CD4-positive, alpha-beta T cell (primary cell): ENCODE measurements at places on chromosomes 3 and 15. TPM values are rescaled to one million over a fixed set of nuclear protein-coding genes. Genes with fewer than 3 reads are reported as not detected.

GRCh38 chr15:78033864-78034263 lies 43.6 kb downstream of the TBC1D2B start:
- peak; percentile 51 for DNase-seq
- no peaks in the 10 kb centered on the region for H3K27me3 ChIP-seq
- peaks cover 61% of the 10 kb centered on the region for H3K4me1 ChIP-seq
- no peak overlapping the region for H3K4me3 ChIP-seq
- H3K36me3 ChIP-seq, result peaks cover 16% of the 10 kb centered on the region
- peak overlapping the region; percentile 56 for H3K27ac ChIP-seq

- H3K4me1 ChIP-seq, result no peaks in the 10 kb centered on the region
- H3K4me3 ChIP-seq, result no peak overlapping the region
- DNase-seq, result no peak
- no peaks in the 10 kb centered on the region for H3K27me3 ChIP-seq
- H3K36me3 ChIP-seq, result no peaks in the 10 kb centered on the region
- no peak overlapping the region for H3K27ac ChIP-seq
Observed at GRCh38 chr3:66638717-66639116, 137.9 kb upstream of the LRIG1 start.

DNA sequence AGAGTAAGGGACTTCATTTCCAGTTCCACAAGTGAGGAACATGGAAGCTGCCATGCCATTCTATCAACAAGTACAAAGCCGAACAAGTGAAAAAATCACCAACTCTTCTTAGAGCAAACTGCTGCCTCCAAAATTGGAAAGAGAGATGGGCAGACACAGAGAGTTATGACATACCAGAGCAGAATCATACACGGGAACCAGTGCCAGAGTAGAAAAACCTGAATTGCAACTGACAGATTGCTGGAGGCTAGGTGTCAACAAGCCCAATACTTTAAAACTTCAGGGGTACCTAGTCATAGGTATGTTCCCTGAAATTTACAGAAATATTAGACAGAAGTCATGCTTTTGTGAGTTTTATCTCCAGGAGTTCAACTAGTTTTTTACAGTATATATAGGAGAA lies 62.0 kb downstream of the TTBK2 start:
- H3K4me3 ChIP-seq, result no peak overlapping the region
- peaks cover 5% of the 10 kb centered on the region for H3K36me3 ChIP-seq
- no peaks in the 10 kb centered on the region for H3K27me3 ChIP-seq
- H3K4me1 ChIP-seq, result no peaks in the 10 kb centered on the region
- DNase-seq, result no peak

The KNL1 gene
- 0.69 TPM for total RNA-seq

The USP13 gene
- 4.3 TPM for total RNA-seq

DNA sequence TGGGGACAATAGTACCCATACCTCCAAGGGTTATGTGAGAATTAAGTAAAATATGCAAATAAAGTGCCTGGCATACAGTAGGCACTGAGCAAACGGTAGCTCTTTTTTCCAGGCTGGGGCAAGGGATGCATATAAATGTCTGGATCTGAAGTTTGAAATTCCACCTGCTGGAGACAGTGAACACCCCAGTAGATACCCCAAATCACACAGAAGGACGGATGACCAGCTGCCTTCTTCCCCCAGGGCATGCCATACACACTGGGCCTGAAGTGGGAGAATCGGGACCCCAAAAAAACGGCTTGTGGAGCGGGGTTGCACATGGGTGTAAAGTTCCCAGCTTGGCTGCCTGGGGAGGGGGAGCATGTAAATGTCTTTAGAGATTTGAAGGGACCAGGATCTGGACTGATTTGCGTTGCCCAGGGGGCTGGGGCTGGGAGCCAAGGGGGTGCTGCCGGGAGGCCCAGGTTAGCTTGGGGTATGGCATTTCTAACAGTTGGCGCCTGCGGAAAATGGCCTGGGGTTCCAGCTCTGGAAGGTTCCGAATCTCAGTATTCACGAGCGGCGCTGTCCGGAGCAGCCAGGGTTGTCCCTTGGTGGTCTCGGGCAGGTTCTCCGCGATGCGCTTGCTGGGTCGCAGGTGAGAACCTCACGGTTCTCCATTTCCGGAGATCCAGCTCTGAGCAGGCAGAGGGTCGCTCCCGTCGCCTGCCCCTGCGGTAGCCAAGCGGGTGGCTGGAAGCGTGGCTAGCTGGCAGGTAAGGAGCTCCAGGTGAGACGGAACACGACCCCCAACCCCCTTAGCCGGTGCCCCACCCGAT lies 42.6 kb upstream of the POLG start:
- H3K4me1 ChIP-seq, result peaks cover 19% of the 10 kb centered on the region
- no peak overlapping the region for H3K27ac ChIP-seq
- H3K27me3 ChIP-seq, result peaks cover 83% of the 10 kb centered on the region
- H3K36me3 ChIP-seq, result no peaks in the 10 kb centered on the region
- DNase-seq, result no peak

The IL5RA gene
- total RNA-seq, result 0.59 TPM

GRCh38 chr15:43889042-43889441 lies 62.2 kb downstream of the WDR76 start:
- H3K27ac ChIP-seq, result no peak overlapping the region
- no peaks in the 10 kb centered on the region for H3K36me3 ChIP-seq
- H3K4me1 ChIP-seq, result no peaks in the 10 kb centered on the region
- no peaks in the 10 kb centered on the region for H3K27me3 ChIP-seq

DNA sequence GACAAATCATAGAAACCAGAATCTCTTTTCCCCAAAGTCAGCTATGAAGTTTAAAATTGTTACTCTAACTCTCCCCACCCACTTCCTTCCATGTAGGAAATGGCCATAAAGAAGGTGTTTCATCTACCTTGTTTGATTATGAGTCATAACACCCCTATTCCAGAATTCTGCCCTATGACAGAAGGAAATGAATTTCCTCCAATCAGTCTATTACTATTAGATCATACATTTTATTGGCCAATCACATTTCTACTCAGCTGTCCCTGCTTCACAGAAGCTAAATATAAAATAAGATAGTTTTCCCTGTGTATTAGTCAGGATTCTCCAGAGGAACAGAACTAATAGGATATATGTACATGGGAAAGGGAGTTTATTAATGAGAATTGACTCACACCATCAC lies 102.1 kb downstream of the TGFBR2 start:
- no peaks in the 10 kb centered on the region for H3K36me3 ChIP-seq
- no peak overlapping the region for H3K27ac ChIP-seq
- H3K4me1 ChIP-seq, result no peaks in the 10 kb centered on the region
- H3K27me3 ChIP-seq, result no peaks in the 10 kb centered on the region

The GATM gene
- 0.70 TPM for total RNA-seq

The ECE2 gene
- not detected for total RNA-seq

DNA sequence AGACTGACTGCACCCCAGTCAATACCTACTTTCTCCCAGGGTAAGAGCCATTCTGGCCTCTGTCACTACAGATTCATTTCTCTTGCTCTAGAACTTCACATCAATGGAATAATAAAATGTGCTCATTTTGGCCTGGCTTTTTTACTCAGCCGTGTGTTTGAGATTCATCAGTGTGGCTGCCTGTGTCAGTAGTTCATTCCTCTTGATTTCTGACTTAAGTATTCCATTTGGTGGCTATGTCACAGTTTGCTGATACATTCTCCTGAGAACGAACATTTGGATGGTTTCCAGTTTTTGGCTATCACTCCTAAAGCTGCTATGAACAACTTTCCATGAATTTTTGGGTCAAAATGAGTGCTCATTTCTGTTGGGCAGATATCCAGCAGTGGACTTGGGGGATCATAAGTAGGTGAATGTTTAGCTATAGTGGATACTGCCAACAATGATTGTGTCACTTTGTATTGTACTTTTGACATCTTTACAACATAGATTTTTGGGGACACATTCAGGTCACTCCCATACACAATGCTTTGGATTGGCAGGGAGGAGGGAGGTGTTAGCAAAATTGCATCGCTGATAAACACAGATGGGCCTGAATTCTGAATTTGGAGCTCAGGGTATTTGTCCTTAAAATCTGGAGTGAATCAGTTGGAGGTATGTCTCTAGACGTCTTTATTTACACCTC lies 19.8 kb upstream of the FAM107A start:
- H3K4me1 ChIP-seq, result no peaks in the 10 kb centered on the region
- DNase-seq, result no peak
- H3K36me3 ChIP-seq, result no peaks in the 10 kb centered on the region
- no peak overlapping the region for H3K4me3 ChIP-seq

The DNAH12 gene
- 0.19 TPM for total RNA-seq

The GCHFR gene
- 13.5 TPM for total RNA-seq

- H3K4me3 ChIP-seq, result no peak overlapping the region
- H3K36me3 ChIP-seq, result no peaks in the 10 kb centered on the region
- no peak overlapping the region for H3K27ac ChIP-seq
- no peaks in the 10 kb centered on the region for H3K27me3 ChIP-seq
- H3K4me1 ChIP-seq, result no peaks in the 10 kb centered on the region
Observed at GRCh38 chr3:55662683-55663082, 175.6 kb upstream of the WNT5A start.

The TMEM62 gene
- 22.5 TPM for total RNA-seq

GRCh38 chr3:108287146-108287545 lies 9.2 kb upstream of the HHLA2 start:
- H3K27me3 ChIP-seq, result no peaks in the 10 kb centered on the region
- no peaks in the 10 kb centered on the region for H3K36me3 ChIP-seq
- DNase-seq, result no peak
- H3K4me1 ChIP-seq, result no peaks in the 10 kb centered on the region
- no peak overlapping the region for H3K4me3 ChIP-seq

DNA sequence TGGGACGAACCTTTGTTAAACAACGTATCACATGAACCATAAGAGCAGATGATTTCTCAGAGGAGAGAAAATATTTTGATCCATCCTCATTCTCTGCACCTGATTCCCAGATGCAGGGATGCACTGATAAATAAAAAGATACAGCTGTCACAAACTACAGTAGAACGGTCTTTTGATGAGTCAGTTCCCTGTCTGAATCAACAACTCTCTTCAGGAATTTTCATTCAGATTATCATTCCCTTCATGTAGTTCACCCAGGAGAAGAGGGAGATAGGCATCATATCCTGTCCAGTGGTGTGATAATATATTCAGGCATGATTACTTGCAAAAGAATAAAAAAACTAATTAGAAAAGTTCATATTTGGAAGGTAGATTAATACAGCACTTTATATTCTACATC lies 521.5 kb downstream of the PYDC2 start:
- H3K4me3 ChIP-seq, result no peak overlapping the region
- no peak for DNase-seq

- H3K36me3 ChIP-seq, result peaks cover 51% of the 10 kb centered on the region
- no peak overlapping the region for H3K27ac ChIP-seq
- no peak overlapping the region for H3K4me3 ChIP-seq
- no peaks in the 10 kb centered on the region for H3K27me3 ChIP-seq
- DNase-seq, result no peak
- no peaks in the 10 kb centered on the region for H3K4me1 ChIP-seq
Observed at GRCh38 chr15:74037171-74038117, 42.9 kb downstream of the PML start.

DNA sequence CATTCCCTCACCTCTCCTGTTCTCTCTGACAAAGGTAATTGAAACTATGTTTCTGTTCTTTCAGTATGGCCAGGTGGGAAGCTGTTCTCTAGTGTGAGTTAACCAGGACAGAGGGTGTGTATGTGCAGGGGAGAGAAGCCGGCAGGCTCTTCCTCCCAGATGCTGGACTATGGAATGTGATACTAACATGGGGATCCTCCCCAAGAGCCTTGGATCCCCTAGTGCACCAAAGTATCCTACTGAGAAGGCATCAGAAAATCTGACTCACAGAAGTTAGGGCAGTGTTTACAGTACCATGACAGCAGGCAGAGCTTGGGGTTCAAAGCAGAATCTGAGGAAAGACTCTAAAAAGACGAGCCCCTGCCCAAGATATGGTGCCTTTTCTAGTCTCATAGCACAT lies 123.1 kb downstream of the APBA2 start:
- peaks cover under 1% of the 10 kb centered on the region for H3K4me1 ChIP-seq
- DNase-seq, result no peak
- H3K27ac ChIP-seq, result no peak overlapping the region
- no peak overlapping the region for H3K4me3 ChIP-seq

- H3K4me1 ChIP-seq, result no peaks in the 10 kb centered on the region
- H3K36me3 ChIP-seq, result no peaks in the 10 kb centered on the region
- no peak overlapping the region for H3K27ac ChIP-seq
- no peak for DNase-seq
- no peaks in the 10 kb centered on the region for H3K27me3 ChIP-seq
- H3K4me3 ChIP-seq, result no peak overlapping the region
Observed at GRCh38 chr3:65443739-65444446, 594.8 kb downstream of the MAGI1 start.

The KBTBD12 gene
- not detected for total RNA-seq

The GOLGA8O gene
- total RNA-seq, result 1.2 TPM

- peaks cover 16% of the 10 kb centered on the region for H3K4me1 ChIP-seq
- H3K4me3 ChIP-seq, result no peak overlapping the region
- no peak overlapping the region for H3K27ac ChIP-seq
- peaks cover 14% of the 10 kb centered on the region for H3K36me3 ChIP-seq
- no peaks in the 10 kb centered on the region for H3K27me3 ChIP-seq
- no peak for DNase-seq
Observed at GRCh38 chr3:49775538-49775937, 10.8 kb downstream of the IP6K1 start.

The LCTL gene
- not detected for total RNA-seq

- DNase-seq, result no peak
- H3K4me3 ChIP-seq, result no peak overlapping the region
- peak overlapping the region; percentile 12 for H3K27ac ChIP-seq
- peaks cover 52% of the 10 kb centered on the region for H3K36me3 ChIP-seq
Observed at GRCh38 chr3:71117572-71118247, 465.8 kb downstream of the FOXP1 start.

GRCh38 chr3:114179575-114179974 lies 723 bp upstream of the DRD3 start:
- peaks cover 5% of the 10 kb centered on the region for H3K27me3 ChIP-seq
- H3K4me3 ChIP-seq, result no peak overlapping the region
- no peaks in the 10 kb centered on the region for H3K36me3 ChIP-seq
- no peaks in the 10 kb centered on the region for H3K4me1 ChIP-seq

GRCh38 chr3:64122476-64122875 lies 99.2 kb upstream of the PSMD6 start:
- H3K27me3 ChIP-seq, result no peaks in the 10 kb centered on the region
- no peaks in the 10 kb centered on the region for H3K4me1 ChIP-seq
- H3K4me3 ChIP-seq, result no peak overlapping the region

DNA sequence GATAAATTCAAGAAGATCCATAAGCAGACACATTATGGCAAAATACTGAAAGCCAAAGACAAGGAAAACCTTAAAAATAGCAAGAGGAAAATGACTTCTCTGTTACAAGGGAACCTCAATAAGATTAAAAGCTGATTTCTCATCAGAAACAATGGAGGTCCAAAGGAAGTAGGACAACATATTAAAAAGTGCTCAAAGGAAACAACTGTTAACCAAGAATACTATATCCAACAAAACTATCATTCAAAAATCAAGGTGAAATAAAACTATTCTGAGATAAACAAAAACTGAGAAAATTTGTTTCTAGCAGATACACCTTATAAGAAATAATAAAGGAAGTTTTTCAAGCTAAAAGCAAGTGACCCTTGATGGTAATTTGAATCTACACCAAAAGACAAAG lies 314.7 kb upstream of the ROPN1 start:
- H3K4me1 ChIP-seq, result no peaks in the 10 kb centered on the region
- H3K27ac ChIP-seq, result no peak overlapping the region
- no peak for DNase-seq
- no peaks in the 10 kb centered on the region for H3K36me3 ChIP-seq
